ENCODE measurements at places on chromosomes 12 and 14.

DNA sequence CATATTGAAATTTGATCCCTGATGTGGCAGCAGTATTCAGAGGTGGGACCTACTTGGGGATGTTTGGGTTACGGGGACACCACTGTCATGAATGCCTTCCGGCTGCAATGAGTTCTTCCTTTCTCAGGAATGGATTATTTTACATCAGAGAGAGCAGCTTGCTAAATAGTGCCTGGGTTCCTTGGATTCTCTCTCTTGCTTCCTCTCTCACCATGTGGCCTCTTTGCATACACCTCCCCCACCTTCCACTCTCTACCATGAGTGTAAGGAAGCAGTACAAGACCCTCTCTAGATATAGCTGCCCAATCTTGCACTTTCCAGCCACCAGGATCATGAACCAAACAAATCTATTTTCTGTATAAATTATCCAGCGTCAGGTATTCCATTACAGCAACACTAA, 15.4 kb upstream of the SCAF11 start:
- no peak for DNase-seq

DNA sequence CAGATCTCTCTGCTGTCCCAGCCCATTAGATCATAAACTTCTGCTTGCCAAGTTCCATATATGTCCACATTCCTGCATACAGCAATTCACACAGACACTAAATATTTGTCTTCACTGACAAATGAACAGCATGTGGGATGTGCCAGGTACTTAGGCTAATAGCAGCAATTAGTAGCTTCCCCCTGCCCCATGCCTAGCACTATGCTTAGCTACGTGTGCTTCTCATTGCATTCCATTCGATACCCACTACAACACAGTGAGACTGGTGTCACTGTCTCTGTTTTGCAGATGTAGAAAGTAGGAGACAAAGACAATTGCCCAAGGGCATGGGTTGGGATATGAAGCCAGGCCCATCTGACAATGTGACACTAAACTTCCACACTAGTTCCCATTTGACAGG, 308.4 kb downstream of the BCL11B start:
- DNase-seq = no peak

GRCh38 chr12:48903982-48904411, 21.3 kb downstream of the FKBP11 start:
- peak; percentile 83 for DNase-seq

GRCh38 chr14:92687681-92688433, 60.6 kb downstream of the LGMN start:
- no peak for DNase-seq
